ENCODE measurements at places on chromosomes 7 and 10. TPM values are rescaled to one million over a fixed set of nuclear protein-coding genes. Genes with fewer than 3 reads are reported as not detected.

Gene VTI1A
- total RNA-seq: 32.8 TPM

Gene PSD
- total RNA-seq: 19.7 TPM

Gene EFCAB10
- not detected for total RNA-seq

Gene BMI1
- total RNA-seq: 54.5 TPM

Gene FAM237B
- not detected for total RNA-seq

Gene OPN1SW
- not detected for total RNA-seq

Gene DNAJB9
- 46.1 TPM for total RNA-seq

Gene TRAPPC14
- total RNA-seq: 4.0 TPM

Gene WASL
- 34.0 TPM for total RNA-seq

Gene NXPH1
- not detected for total RNA-seq

Gene ZNF425
- total RNA-seq: 3.5 TPM

Gene ASIC3
- total RNA-seq: 0.37 TPM

Gene CHN2
- 0.93 TPM for total RNA-seq

Gene TECPR1
- total RNA-seq: 18.8 TPM

Gene GHRHR
- total RNA-seq: not detected

Gene ASAH2B
- total RNA-seq: 2.2 TPM

Gene RBP4
- total RNA-seq: 6.4 TPM

Gene CALML3
- not detected for total RNA-seq

Gene CALU
- total RNA-seq: 337 TPM

Gene CUZD1
- 0.56 TPM for total RNA-seq
